Adipocyte (in vitro differentiated cells): ENCODE measurements at places on chromosomes 5 and 9.
A peak's percentile ranks its signal among the peaks of the same experiment; 100 is the strongest.

DNA sequence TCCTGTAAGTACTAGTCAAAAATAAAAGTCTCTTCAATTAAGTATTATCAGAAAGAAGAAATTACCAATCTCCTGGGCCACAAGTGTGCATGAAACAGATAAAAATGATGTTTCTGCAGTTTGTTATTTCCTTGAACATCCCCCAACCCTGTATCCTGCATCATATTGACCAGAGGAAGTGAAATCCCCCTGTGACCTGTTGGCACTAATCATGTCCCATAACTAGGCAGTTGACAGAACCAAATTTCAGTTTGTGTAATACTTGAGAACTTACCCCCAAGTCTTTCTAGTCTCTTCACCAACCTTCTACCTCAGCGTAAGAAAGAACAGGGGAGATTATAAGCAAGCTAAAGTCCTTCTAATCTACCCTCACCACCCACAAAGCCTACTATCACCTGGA lies 368.2 kb upstream of the PDE4D start:
- no peak for DNase-seq

- no peak for DNase-seq
Measured at GRCh38 chr5:125023673-125024072, 277.2 kb upstream of the ZNF608 start.

DNA sequence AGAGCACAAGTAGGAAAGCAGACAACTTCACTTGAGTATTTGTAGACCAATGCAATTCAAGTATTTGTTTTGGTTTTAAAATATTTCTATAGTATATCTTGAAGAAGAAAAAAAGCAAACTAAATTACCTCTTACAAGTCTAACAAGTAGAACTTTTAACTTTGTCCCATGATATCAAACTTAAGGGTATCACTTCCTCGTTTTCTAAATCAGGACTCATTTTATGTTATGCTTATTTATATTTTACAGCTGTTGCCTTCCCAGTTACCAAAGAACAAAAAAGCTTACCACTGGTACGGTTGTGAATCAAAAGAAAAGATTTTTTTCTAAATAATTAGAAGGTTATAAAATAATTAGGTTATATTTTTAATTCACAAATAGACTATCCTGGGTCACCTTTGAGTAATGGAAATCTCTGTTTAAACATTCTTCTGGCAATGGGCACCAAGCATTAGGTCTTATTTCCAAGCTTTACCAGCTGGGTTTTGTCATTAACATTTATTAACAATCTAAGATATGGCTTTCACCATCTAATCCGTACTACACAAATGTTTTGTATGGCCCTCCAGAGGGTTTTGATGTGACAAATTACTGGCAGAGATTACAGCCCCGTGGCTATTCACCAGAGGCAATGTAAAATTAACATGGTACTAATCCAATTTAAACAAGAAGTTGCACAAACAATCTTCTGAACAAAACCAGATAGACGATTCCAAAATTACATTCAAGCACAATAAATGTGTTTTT lies 63.6 kb downstream of the CEP120 start:
- peak; percentile 60 for DNase-seq

GRCh38 chr5:91361055-91361701 lies 21.9 kb downstream of the ARRDC3 start:
- DNase-seq, result no peak

- no peak for DNase-seq
Measured at GRCh38 chr5:68739752-68740151, 354.1 kb upstream of the SLC30A5 start.

- no peak for DNase-seq
Measured at GRCh38 chr5:60738461-60738860, 38.5 kb upstream of the DEPDC1B start.

GRCh38 chr9:126647585-126648411 lies 34.1 kb downstream of the LMX1B start:
- DNase-seq, result no peak

DNA sequence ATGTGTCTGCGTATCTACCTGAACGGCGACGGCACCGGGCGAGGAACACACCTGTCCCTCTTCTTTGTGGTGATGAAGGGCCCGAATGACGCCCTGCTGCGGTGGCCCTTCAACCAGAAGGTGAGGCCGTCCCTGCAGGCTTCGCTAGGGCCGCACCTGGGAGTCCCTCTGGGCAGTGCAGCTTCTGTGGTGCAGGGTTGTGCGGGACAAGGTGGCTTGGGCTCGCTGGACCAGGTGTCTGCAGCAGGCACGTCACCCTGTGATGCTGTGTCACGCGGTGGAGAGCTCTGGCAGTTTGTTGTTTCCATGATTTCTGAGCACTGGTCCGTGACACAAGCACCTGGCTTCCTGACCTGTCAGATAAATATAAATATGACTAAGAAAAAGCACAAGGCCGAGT lies 20.7 kb downstream of the FBXW5 start:
- no peak for DNase-seq

- DNase-seq, result no peak
Measured at GRCh38 chr9:97863314-97863713, 10.3 kb downstream of the FOXE1 start.

- no peak for DNase-seq
Measured at GRCh38 chr5:96871686-96872085, 4.6 kb upstream of the ERAP2 start.

GRCh38 chr9:128721487-128722010 lies 2.4 kb downstream of the ZDHHC12 start:
- DNase-seq, result no peak

DNA sequence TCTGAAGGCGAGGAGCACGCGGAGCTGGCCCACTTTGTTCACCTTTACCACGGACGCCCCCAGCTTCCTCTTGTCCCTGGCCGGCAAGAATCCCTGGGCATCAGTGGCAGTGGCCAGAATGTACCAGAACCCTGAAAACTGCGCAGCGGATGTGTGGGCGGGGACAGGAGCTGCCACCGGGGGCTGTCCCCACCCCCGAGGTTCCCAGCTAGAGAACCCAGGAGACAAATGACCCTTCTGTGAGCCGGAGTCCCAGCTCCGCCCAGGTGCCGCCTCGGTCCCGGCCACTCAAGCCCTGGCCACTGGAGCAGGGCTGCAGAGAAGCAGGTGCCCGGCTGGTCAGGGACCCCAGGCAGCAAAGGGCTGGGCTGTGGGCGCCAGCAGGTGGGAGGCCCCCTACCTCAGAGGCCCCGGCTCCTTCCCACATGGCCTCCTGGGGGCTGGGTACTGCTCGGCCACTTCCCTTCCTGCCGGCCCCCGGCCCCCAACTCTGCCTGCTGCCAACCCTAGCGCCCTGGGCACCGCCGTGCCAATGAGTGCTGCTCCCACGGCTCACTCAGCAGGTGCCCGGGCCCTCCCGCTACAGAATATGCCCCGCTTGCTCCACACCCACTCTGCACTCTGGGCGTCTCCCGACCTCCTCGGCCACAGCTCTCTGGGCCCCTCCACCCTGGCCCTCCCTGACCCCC lies 713 bp downstream of the LCN10 start:
- DNase-seq, result no peak

DNA sequence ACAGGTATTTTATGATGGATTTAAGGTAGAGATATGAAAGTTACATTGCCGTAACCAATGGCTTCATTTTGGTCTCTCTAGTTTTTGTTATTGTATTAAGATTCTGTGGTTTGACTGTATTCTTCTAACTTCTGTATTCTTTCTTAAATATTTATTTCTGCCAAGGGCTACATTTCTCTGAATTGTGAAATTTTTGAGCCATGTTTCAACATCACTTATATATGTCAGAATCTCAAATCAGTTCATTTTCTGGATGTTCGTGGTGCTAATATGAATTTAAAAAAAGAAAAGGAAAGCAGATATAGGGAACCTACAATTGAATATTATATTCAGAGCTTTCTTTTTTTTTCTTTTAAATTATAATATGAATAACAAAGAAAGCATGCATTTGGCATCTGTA lies 142.7 kb downstream of the ANXA1 start:
- DNase-seq, result peak; percentile 27

GRCh38 chr5:2715856-2716255 lies 35.6 kb downstream of the IRX2 start:
- no peak for DNase-seq

DNA sequence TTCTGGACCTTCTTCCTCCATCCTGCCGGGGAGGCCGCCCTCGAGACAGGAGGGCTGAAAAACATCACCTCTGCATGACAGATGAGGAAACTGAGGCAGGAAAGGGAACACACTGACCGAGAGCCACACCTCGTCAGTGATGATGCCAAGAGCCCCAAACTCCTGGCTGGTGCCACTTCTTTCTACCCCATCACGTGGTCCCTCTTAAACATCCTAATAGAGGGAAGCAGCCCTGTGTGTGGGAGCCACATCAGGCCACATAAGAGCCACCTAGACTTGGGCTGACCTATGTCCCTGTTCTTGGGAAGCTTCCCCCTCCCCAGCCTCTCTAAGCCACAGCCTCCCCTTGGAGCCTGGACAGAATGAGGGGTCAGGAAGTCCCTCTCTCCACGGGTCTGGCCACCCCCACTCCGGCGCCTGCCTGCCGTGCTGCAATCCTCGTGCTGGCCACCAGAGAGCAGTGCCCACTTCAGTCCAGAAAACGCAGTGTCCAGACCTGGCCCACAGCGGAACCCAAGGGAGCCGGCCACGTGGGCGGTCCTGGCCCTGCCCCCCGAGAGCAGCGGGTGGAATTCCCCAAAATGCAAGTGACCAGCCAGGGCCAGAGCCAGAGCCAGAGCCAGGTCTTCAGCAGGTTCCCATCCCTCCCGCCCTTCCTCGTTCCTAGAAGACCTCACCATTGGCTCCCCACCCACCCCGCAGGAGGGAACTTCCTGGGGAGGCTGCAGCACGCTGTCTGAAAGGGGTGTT lies 54.7 kb upstream of the SARDH start:
- peak; percentile 92 for DNase-seq

- DNase-seq, result no peak
Measured at GRCh38 chr5:6724321-6724929, 11.2 kb downstream of the TENT4A start.

- no peak for DNase-seq
Measured at GRCh38 chr9:125950880-125951471, 203.8 kb downstream of the PBX3 start.

- DNase-seq, result peak; percentile 69
Measured at GRCh38 chr5:177496070-177496726, 1.2 kb downstream of the PDLIM7 start.

- peak; percentile 34 for DNase-seq
Measured at GRCh38 chr9:15936306-15936921, 383.6 kb downstream of the CCDC171 start.

DNA sequence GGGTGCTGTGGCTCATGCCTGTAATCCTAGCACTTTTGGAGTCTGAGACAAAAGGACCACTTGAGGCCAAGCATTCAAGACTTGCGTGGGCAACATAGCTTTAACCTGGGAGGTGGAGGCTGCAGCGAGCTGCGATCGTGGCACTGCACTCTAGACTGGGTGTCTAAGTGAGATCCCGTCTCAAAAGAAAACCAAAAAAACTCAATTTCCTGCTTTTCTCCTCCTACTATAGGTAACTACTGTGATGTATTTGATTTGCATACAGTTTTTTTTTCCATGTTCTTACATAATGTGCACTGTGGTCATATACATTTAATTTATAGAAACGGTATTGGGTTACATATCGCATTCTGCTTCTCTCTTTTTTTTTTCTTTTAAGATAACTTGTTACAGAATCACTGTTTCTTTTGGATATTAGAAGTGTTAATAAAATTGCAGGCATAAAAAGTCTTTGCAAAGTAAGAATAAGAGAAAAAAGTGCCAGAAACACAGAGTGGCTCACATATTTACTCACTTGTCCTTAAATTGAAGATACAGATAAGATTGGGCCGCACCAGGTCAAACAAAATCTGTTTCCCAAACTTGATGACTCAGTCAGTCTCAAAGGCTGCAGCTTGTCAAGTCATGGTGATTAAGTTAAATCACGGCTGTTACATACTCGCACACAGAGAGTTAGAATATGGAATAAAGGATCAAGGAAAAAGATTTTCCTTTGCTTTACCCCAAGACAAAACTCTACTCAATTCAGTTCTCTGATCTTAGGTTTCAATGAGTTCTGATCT lies 2.0 kb upstream of the PTGR1 start:
- peak; percentile 54 for DNase-seq

DNA sequence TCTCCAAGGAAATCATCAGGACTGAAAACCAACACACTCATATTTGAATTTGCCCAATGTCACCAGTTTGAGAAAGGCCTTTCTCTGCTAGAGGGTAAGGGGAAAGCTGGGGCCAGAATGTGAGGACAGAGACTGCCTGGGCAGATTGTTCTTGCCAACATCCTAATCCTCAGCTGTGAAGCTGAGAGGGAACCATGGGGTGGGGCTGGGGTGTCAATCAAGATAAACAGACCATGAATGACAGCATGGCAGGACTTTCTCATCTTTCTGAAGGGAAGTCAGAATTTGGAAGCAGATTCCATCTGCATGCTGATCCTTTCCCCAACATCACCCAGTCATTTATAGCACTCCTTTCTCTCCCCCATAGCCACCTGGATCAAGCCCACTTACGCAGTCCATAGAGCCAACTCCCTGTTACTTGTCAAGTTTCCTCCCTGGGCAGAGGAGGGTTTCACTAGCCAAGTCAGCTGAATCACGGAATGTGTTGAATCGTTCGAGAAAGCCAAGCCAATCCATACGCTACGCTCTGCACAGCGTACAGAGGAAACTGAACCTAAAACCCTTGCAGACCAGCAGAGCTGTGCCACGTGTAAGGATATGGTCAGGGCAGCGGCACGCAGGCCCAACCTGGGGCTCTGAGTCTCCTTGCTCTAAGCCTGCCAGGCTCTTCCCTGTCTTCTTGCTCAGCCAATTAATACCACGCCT lies 14.9 kb downstream of the GLDC start:
- no peak for DNase-seq

DNA sequence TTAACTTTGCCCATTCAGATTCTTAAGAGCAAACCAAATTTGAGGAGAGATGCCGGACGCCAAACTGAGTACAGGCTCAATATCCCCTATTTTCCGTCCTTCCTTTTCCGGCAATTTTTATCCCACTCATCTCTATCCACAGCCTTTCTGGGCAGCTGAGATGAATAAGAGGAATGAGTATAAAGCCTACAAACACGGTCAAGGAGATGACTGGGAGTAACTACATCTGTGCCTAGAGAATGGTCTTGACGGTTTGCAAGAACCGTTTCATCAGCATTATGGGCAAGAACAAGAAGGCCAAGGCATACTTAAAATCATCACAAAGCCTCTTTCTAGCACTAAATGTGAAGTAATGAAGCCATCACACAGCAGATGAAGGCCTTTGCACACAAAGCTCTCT lies 227.3 kb downstream of the DCP2 start:
- DNase-seq, result no peak

- DNase-seq, result peak; percentile 88
Measured at GRCh38 chr9:14320271-14321181, 6.6 kb upstream of the NFIB start.

- DNase-seq, result peak; percentile 75
Measured at GRCh38 chr9:104386425-104387069, 117.5 kb upstream of the OR13F1 start.

DNA sequence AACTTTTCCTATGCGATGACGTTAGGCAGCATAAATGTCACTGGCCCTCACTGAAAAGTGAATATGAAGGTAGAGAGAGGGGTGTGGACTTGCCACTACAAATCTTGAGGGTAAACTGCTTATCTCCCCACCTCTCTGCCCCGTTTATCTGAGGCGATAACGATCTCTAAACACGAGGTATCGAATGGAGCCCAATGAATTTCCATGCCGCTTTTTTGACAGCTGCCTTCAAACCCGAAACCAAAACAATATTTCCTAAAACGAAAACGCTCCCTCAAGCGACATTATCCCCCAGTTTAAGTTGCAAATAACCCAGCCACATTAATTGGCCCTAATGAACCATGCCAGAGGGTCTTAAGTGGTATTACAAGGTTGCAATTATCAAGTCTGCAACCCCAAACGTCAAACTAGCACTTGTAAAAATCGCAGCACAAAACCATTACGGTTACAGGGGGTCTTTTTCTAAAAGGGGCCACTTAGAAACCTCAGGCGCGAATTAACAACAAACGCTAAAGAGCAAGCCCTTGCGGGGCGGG lies 1.4 kb downstream of the NR3C1 start:
- peak; percentile 45 for DNase-seq
